SW 1271 (cell line): ENCODE measurements at places on chromosomes 5 and 9.
A peak's percentile ranks its signal among the peaks of the same experiment; 100 is the strongest.

GRCh38 chr5:162091336-162091735, 23.8 kb downstream of the GABRG2 start:
- DNase-seq, result no peak

GRCh38 chr9:134403292-134403681, 77.0 kb downstream of the RXRA start:
- no peak for DNase-seq

DNA sequence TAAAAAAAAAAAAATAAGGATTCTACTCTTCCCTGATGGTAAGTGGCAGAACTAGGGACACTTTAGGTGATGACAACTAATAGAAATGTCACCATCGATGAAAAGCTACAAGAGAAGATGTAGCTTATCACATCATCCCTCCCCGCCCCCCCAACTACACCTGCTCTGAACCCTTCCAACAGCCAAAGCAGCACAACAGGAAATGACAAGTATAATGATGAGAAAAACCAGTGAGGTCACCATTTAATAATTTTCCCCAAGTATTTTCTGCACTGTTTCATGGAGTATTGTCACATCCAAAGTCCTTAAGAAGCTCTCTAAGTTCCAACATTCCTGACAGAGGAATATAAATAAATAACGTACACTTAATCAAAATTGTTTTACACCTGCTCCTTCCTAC, 221.4 kb downstream of the EFNA5 start:
- DNase-seq, result peak; percentile 19

- no peak for DNase-seq
These were observed 4.2 kb upstream of the NR5A1 start for GRCh38 chr9:124511426-124511840.

DNA sequence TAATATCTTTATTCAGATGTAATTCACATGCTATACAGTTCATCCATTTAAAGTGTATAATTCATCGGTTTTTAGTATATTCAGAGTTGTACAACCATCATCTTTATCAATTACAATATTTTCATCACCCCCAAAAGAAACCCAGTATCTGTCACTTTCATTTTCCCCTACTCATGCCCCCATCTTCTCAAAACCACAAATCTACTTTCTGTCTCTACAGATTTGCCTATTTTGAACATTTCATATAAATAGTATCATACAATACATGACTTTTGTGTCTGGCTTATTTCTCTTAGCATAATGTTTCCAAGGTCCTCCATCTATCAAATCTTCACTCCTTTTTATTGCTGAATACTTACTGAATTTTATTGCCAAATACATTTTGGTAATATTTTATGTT, 305.1 kb upstream of the SGCD start:
- no peak for DNase-seq

DNA sequence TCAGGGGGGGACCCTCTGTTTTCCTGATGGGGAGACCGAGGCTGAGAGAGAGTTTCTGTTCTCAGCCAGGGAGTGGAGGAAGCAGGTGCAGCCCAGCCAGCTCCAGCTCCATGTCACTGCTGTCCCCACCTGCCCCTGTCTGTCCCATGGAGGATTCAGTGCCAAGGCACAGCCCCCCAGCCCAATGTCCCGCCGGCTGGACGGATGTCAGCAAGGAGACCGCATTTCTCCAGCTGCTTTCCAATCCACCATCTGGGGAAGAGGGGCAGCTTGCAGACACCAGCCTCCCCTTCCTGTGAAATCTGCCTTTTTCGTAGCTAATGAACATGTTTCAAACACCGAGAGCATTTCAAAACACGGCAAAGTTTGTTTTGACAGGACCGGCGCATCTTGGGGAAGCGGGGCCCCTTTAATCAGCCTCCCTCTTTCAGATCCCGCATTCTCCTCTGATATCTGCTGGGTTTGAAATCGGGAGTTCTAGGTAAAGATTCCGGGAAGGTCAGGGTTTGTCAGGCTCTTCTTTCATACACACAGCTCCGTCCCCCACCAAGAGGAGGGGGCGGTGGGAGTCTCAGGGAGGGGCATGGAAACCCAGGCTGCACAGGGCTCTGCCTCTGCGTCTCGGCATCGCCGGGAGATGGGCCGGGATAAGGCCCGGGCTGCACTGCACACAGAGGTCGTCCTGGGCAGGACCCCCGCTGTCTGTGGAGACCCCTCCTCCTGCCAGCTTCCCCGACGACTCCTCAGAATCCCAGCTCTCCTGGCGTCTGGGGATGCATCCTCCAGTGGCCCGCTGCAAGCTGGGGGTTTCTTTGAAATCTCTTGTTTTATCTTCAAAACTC, 74.8 kb downstream of the NEK6 start:
- DNase-seq, result no peak

DNA sequence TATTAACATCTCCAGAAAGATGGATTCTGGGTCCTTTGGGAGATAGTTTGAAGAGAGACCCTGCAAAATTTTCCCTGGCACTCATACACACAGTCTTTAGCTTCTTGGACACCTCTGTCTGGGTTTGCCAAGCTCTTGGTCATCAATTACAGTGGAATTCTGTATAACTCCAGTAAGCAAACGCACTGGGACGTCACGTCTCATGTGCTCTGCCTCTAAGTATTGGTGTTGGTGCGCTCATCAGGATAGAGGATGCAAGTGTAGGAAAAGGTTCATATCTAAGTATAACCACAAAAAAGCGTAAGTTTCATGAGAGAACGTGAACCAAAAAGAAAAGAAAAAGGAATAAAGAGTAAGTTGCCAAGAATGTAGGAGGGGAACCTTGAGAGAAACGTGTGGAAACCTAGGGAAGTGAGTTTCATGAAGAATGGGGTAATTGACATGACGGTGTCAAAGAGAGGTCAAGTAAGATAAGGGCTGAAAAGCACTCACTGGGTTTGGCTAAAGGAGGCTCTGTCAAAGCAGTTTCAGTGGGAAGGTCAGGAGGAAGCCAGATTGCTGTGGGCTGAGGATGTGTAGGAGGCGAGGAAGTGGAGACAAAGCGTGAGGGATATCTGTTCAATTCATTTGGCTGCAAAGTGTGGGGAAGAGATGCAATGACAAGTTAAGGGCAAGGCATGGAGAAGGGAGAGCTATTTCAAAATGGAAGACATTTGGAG, 92.7 kb downstream of the RAD23B start:
- DNase-seq, result no peak

GRCh38 chr5:96699186-96699820, 37.1 kb downstream of the CAST start:
- DNase-seq, result peak; percentile 66

GRCh38 chr5:134553821-134554267, 28.4 kb downstream of the JADE2 start:
- no peak for DNase-seq

DNA sequence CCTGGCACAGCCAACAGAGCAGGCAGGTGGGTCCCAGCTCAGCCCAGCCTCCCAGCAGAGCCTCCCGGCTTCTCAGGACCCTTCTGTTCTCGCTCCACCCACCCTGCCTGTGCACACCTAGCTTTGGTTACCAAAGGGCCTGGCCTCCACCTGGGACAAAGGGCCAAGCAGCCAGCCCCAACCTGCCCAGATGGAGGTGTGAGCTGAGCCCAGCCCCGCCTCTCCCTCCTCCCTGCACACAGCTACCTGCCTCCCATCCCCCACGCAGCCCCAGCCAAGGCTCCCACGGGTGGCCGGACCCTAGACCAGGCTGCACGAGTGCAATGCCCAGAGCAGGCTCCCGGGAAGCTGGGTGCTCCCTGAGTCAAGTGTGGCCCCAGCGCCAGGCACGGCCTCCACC, 5.6 kb downstream of the TPRN start:
- no peak for DNase-seq

DNA sequence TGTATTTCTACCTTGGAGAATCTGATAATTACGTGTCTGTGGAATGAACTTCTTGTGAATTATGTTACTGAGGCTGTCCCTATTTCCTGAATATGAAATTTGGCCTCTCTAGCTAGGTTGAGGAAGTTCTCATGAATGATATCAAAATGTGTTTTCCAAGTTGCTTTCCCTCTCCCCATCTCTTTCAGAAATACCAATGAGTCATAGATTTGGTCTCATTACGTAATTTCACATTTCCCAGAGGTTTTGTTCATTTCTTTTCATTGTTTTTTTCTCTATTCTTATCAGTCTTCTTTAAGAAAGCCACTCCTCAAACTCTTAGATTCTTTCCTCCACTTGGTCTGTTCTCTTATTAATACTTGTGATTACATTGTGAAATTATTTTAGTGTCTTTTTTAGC, 923.8 kb upstream of the CDH9 start:
- DNase-seq, result no peak

DNA sequence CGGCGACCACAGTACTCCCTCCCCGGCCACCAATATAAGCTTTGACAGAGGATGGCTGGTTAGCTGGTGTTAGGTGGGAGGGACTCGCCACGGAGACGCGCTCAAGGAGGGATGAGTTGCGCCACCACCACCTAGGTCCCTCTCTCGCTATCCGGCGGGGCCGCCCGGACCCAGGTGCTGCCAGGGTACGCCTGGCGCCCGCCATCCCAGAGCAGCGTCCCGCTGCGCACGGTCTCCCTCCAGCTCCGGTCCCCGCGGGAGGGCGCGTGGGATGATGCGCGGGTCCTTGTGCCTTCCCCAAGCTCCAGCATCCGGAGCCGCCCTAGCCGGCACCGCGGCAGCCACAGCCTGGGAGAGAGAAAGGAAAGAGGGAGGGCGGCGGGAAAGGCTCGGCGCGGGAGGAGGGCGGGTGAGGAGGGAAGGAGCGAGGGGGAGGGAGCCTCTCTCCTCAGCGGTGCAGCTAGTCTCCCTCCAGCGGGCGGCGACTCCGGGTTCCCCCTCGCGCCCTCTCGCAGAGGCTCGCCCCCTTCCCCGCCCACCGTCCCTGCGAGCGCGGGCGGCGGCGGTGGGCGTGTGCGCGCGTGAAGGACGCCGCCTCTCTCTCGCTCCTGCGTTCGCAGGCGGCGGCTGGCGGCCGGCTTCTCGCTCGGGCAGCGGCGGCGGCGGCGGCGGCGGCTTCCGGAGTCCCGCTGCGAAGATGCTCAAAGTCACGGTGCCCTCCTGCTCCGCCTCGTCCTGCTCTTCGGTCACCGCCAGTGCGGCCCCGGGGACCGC, at the start of gene CAMK4:
Gene CAMK4, plus strand, starts transcription at position 598 of the 774 bp plus-strand sequence. Its CDS starts 100 bp downstream, at position 698.
- peak; percentile 73 for DNase-seq

GRCh38 chr9:81529556-81530193, 159.7 kb downstream of the TLE1 start:
- peak; percentile 17 for DNase-seq

- no peak for DNase-seq
These were observed 70.3 kb upstream of the SH3PXD2B start for GRCh38 chr5:172524573-172525021.

- DNase-seq, result no peak
These were observed 273.2 kb downstream of the RAB3C start for GRCh38 chr5:58855851-58856739.

DNA sequence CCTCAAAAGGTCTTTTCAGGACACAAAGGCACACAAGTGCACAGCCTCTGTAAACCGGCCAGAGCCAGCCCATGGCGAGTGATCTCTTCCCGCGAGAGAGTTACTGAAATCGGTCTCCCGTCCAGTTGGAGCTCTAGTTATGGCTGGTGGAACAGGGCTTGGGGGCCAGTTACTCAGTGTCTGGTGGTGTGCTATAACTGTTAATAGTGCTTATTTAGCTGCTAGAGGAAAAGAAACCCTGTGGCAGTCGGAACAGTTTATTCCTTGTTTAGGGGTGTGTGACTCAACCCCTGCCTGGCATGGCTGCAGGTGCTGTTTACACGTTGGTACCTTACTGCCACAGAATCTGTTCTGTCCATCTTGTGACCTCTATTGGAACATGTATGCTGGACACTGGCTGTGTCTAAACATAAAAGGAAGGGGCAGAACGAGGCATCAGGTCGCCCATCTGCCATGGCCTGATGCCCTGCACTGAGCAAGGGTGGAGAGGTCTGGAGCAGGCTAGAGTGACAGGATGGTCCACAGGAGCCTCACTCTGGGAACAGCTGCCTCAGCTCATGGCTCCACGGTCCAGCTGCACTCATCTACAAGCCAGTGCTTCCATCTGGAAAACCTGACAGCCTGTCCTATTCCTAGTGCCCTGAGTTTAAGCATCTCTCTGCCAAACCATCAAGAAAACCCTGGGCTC, 49.6 kb upstream of the SIMC1 start:
- no peak for DNase-seq

DNA sequence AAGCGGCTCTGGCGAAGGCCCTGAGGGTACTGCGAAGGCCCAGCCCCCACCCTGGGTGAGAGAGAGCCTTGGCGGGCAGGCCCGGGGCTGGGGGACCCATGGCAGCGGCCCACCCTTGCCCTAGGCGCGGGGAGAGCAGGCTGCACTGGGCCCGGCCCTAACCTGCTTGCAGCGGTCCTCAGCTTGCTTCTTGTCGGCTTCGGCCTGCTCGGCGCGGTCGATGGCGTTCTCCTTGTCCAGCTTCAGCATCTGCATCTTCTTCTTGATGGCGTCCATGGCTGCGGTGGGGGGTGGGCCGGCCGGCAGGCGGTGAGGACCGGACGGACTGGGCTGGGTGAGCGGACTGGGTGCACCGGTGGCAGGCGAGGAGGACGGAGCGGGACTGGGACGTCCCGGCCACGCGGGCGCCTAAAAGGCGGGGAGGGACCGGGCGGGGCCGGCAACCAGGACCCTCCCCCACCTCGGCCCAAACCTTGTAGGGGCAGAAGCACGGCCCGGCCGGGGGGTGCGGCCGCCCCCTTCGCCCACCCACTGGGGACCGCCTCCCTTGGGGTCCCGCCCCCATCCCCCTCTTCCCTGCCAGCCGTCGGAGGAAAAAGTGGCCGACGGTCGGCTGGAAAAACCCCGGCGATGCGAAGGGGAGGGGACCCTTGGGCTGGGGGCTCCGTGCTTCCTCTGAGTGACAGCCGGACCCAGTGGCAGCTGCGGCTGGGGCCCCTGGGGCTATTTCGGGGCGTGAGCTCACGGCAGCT, at the start of gene TPM2:
Gene TPM2, minus strand, starts transcription at position 384 of the 752 bp plus-strand sequence. Its CDS starts 108 bp downstream, at position 276.
- DNase-seq, result no peak

DNA sequence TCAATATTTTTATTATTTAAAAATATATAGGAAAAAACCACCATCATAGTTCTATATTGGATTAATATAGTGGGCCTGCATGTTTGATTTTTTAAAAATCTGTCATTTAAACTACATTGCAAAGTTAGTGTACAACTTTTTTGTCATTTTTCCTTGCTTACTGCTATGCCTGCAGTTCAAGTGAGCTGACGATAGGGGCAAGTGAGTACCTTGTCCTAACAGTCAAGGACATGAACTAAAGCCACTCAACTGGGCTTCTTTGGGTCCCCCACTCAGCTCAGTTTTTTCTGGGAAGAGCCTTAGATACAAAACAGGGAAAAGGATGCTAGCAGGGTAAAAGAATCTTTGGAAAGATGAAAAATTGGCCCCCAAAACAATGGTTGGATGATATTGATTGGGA, 269.9 kb downstream of the MAN2A1 start:
- no peak for DNase-seq

DNA sequence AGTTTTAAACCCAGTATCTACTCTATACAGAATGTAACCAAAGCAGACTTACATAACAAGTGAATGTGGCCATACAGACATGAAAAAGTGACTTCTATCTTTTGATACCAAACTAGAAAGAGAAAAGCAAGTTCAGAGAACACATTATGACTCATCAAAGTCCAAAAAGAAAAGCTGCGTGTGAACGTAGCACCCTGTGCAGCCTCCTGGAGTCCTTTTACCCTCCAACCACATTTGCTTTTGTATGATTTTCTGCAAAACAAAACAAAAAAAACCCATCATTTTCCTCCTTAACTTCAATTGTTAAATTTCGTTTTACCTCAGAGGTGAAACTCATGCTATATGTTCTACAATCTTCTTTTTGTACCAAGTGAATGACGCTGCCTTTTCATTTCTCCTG, 2.8 kb upstream of the SMARCA2 start:
- no peak for DNase-seq

GRCh38 chr5:130715541-130715940, 449.5 kb downstream of the HINT1 start:
- DNase-seq, result no peak

GRCh38 chr9:33750839-33751339, 44.5 kb upstream of the PRSS3 start:
- no peak for DNase-seq
